ENCODE measurements at places on chromosomes 4 and X.

GRCh38 chr4:111905511-111905910, 239.7 kb upstream of the FAM241A start:
- H3K27ac ChIP-seq, result no peak overlapping the region
- H3K36me3 ChIP-seq, result no peaks in the 10 kb centered on the region
- H3K27me3 ChIP-seq, result no peaks in the 10 kb centered on the region
- no peaks in the 10 kb centered on the region for H3K4me1 ChIP-seq

DNA sequence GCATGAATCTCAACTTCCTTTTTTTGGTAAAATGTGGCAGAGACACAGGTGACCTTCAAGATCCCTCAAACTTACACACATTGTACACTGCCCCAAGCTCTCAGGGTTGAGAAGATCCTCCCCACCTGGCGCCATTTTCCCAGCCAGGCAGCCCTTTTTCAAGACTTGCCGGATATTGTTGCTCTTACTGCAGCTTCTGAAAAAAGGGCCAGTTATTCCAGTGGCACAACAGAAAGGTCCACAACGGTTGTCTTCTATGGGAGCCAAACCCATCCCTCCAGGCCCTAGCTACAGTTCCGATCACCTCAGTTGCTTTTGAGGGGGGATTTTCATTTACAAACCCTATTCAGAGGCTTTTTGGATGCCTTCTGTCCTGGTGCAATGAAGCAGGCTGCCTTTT, 101.1 kb downstream of the CHIC2 start:
- H3K36me3 ChIP-seq, result no peaks in the 10 kb centered on the region
- H3K27me3 ChIP-seq, result no peaks in the 10 kb centered on the region
- H3K27ac ChIP-seq, result no peak overlapping the region
- peaks cover 13% of the 10 kb centered on the region for H3K4me1 ChIP-seq
- no peak overlapping the region for H3K4me3 ChIP-seq
- no peak for DNase-seq

- no peaks in the 10 kb centered on the region for H3K27me3 ChIP-seq
- no peaks in the 10 kb centered on the region for H3K4me1 ChIP-seq
- H3K27ac ChIP-seq, result no peak overlapping the region
- no peaks in the 10 kb centered on the region for H3K36me3 ChIP-seq
- H3K4me3 ChIP-seq, result no peak overlapping the region
Observed at GRCh38 chrX:21766101-21766500, 8.2 kb upstream of the SMPX start.

GRCh38 chr4:10032625-10033024, 11.3 kb upstream of the SLC2A9 start:
- H3K27me3 ChIP-seq, result no peaks in the 10 kb centered on the region
- H3K4me1 ChIP-seq, result peaks cover 18% of the 10 kb centered on the region
- H3K4me3 ChIP-seq, result no peak overlapping the region
- peak; percentile 77 for DNase-seq
- no peaks in the 10 kb centered on the region for H3K36me3 ChIP-seq

DNA sequence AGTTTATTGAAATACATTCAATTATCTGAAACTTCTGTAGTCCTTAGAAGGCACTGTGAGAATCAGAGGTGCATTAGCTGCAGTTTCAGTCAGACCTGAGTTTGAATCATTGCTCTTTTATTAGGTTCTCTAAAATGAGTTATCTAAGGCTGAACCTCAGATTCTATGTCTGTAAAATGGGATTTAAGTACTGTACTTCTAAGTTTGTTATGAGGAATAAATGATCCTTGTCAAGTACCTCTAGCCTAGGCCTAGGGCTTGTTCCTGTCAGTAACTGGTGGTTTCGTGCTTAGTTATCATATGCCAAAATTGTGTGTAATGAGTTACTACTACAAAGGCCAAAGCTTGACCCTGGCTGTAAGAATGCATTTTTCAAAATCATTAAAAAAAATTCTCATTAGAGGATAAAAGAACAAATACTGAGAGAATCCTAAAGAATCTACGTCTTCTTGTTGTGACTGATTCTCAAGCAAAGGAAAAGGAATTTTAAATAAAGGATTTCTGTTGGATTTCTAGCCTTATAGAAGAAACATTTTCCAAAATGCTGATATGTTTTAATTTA, 65.8 kb downstream of the SLIT2 start:
- H3K4me1 ChIP-seq, result peaks cover 61% of the 10 kb centered on the region
- no peak for DNase-seq
- H3K4me3 ChIP-seq, result no peak overlapping the region
- no peaks in the 10 kb centered on the region for H3K36me3 ChIP-seq

DNA sequence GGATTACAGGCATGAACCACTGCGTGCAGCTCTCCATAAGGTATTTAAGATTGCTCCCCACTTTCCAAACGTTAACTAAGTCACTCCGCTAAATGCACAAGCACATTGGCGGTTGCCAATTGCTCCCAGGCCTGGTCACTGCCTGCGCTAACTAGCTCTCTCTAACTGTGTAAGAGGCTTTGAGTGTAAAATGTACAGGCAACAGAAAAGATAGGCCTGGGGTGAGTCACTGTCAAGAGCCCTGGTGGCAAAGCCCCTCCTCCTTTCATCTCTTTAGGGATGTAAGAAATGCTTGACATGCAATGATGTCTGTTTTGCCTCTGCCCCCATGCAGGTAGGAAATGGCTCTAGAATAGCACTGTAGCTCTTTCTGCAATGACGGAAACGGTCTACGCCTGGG, 329.7 kb upstream of the GATB start:
- H3K27me3 ChIP-seq, result no peaks in the 10 kb centered on the region
- H3K4me3 ChIP-seq, result no peak overlapping the region
- H3K27ac ChIP-seq, result peak overlapping the region; percentile 49
- DNase-seq, result peak; percentile 77
- H3K36me3 ChIP-seq, result no peaks in the 10 kb centered on the region
- H3K4me1 ChIP-seq, result peaks cover 15% of the 10 kb centered on the region

DNA sequence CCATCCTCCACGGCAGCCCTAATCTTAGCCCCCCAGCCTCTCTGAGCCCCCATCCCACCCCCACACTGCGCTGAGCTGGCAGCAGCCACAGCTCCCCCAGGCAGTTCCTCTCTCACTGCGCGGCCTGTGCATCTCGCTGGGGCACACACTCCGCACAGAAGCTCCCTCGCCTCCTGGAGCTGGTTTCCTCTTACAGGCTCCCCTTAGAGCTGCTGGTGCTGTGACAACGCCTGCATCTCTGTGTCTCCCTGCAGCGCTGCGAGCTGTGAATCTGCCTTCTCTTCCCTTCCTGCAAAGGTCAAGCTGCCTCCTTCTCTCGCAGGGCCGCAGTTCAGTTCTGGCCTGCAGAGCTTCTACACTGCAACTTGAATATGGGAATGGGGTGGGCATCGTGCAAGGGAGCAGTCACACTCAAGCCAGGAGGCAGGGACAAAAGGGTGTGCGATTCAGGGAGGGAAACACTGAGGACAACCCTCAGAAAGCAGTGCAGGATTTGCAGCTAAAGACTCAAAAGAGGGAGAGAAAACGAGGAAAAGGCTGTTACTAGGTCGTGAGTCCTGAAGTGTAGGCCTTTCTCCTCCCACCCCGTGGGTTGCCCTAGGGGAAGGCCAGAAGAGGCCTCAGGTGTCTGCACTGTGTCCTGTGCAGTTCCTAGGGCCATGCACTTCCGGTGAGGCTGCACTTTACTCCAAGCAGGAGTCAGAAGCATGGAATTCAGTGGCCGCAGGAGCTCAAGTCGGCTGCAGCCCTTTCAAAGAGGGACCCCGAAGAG, 87.0 kb downstream of the BCOR start:
- H3K4me3 ChIP-seq, result no peak overlapping the region
- no peaks in the 10 kb centered on the region for H3K36me3 ChIP-seq
- peaks cover 48% of the 10 kb centered on the region for H3K27me3 ChIP-seq
- H3K27ac ChIP-seq, result no peak overlapping the region
- H3K4me1 ChIP-seq, result peaks cover 13% of the 10 kb centered on the region
- no peak for DNase-seq

DNA sequence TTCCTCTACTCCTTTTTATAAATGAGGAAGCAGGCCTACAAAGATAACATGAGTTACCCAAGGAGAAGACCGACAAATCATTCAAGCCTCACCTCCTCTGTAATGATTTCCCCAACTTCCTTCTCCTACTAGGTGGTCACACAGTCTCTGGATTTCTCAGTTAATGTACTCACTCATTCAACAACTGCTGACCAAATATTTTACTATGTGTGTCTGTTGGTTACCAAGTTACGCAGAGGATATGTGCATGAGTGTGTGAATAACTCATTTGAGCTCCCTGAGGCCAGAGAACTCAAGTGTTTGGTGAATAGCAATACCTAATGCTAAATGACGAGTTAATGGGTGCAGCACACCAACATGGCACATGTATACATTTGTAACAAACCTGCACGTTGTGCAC, 10.4 kb downstream of the CASK start:
- DNase-seq, result no peak
- no peaks in the 10 kb centered on the region for H3K36me3 ChIP-seq
- H3K4me1 ChIP-seq, result peaks cover 10% of the 10 kb centered on the region
- no peaks in the 10 kb centered on the region for H3K27me3 ChIP-seq

GRCh38 chrX:66602381-66602938, 36.4 kb downstream of the EDA2R start:
- no peaks in the 10 kb centered on the region for H3K36me3 ChIP-seq
- no peak for DNase-seq
- H3K4me3 ChIP-seq, result no peak overlapping the region
- no peaks in the 10 kb centered on the region for H3K4me1 ChIP-seq

Data from cardiac muscle cell (in vitro differentiated cells and primary cell).